Activated CD4-positive, alpha-beta T cell treated with anti-CD3 and anti-CD28 coated beads for 48 hours (primary cell): ENCODE measurements at places on chromosomes 16 and 17.

- DNase-seq: peak; percentile 85
These were observed at the start of gene MYO1D for GRCh38 chr17:32876417-32877163. TSS of gene MYO1D (minus strand) at chr17:32877124. CDS start at chr17:32876872, 252 bp downstream.

DNA sequence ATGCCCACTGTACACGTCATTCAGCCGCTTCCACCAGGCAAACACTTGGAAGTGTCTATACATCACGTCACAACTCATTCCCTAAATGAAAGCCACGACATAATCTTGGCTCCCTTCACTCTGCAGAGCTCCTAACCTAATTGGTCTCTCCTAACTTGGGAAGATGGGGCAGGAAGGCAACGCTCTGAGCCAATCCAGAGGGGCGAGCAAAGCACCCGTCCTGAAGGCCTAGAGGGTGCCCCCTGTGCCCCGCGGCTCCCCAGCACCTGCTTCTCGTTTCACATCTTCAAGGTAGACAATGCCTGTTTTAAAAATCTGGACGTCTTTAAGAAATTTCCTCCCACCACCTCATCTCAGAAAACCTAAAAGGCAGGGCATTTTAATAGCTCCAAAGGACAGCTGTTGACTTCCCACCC, 1.0 kb downstream of the CSNK2A2 start:
- peak; percentile 10 for DNase-seq

- no peak for DNase-seq
These were observed 32.2 kb downstream of the SNN start for GRCh38 chr16:11700264-11701029.

GRCh38 chr16:68519225-68519745, 19.8 kb upstream of the ZFP90 start:
- DNase-seq: no peak

- DNase-seq: no peak
These were observed 473.9 kb downstream of the TOX3 start for GRCh38 chr16:52073024-52073423.

GRCh38 chr16:57594531-57595031, 33.8 kb upstream of the ADGRG1 start:
- DNase-seq: no peak

DNA sequence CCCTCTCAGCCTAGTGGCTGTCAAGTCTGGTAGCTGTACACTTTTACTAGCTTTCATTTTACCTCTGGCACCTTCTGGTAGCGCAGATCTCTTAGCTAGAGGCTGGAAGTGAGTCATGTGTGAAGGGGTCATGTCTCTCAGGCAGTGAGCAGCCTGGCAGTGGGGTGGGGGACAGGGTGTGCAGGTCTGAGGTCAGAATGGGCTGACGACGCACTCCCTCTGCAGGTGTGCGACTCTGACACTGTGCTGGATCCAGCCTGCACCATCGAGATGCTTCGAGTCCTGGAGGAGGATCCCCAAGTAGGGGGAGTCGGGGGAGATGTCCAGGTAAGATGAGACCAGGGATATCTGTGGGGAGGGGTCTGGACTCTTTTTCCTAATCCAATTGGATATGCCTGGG, 7.8 kb downstream of the HAS3 start:
- no peak for DNase-seq

DNA sequence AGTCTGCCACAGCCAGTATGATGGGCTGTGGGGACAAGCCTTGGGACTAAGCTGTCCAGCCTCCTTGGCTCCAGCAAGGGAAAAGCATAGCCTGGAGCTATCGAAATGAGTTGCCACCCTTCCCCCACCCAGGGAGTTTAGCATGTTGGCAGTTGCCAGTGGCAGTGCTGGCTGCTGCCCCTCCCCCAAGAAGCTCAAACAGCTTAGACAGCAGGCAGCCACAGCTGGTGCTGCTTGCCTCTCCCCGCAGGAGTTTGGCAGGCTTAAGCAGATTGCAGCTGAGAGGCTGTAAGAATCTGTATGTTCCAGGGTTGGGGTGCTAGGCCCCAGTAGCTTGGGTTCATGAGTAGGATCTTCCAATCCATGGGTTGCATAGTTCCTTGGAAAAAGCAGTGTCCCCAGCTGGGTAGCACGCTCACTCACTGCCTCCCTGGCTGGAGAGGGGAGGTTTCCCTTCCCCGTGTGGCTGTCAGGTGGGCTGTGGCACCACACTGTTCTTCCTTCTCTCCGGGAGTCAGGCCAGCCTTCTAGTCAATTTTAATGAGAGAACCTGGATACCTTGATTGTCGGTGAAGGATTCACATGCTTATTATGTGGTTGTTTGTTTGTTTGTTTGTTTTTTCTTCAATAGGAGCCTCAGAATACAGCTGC, 506.1 kb downstream of the CDH11 start:
- no peak for DNase-seq

DNA sequence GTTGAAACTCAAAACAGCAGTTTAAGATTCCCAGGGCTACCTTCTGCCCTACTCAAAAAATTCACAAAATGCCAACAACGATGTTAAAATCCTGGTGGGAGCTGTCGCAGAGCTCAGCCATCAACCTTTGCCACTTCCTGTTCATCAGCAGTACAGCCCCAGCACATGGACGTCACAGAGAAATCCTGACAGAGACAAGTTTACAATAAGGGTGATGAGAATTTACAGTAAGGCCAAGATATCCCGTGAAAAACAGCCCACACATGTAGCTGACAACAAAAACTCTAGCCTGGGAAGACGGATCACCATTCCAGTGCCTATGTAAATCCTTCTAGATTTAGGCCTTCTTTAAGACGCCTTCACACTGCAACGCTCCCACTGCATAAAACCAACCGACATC, 18.8 kb downstream of the USP22 start:
- no peak for DNase-seq

- DNase-seq: no peak
These were observed 5.0 kb upstream of the KCTD11 start for GRCh38 chr17:7346761-7347614.

GRCh38 chr17:30426292-30426691, 47.6 kb downstream of the CPD start:
- DNase-seq: no peak

GRCh38 chr16:82470016-82470415, 156.8 kb upstream of the CDH13 start:
- DNase-seq: no peak

- no peak for DNase-seq
These were observed 363.3 kb downstream of the SEC14L1 start for GRCh38 chr17:77503916-77504651.

GRCh38 chr16:72711823-72712222, 336.1 kb downstream of the ZFHX3 start:
- no peak for DNase-seq

GRCh38 chr17:81466564-81467472, 45.8 kb downstream of the ACTG1 start:
- DNase-seq: no peak

- DNase-seq: peak; percentile 67
These were observed 23.6 kb upstream of the ABR start for GRCh38 chr17:1203111-1203966.

- DNase-seq: no peak
These were observed 59.9 kb downstream of the SREBF1 start for GRCh38 chr17:17776889-17777288.

DNA sequence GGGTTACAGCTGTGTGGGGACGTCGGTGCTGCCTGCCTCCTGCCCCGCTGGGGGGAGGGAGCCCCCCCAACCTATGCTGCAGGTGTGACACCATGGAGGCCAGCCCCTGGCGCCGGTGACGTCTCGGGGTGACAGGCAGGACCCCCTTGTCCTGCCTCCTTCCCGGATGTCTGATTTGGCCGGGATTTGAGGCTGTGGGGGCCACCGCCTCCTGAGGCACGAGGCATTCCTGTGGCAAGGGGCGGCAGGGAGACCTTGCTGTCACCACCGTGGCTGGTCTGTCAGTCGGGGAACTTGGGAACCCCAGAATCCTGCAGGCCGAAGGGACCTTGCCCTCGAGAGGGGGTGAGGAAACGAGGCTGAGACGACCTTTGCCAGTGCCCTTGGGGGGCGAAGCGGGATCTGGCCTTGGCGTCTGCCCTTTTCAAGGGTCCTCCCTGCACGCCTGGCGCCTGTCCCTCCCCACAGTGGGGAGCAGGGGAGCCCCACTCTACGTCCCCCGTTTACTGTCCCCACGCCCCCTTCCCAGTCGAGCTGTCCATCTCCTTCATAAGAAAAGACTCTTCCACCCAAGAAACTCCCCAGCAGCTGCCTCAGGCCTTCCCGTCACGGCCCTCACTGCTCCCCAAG, 74.4 kb downstream of the METRNL start:
- DNase-seq: no peak

DNA sequence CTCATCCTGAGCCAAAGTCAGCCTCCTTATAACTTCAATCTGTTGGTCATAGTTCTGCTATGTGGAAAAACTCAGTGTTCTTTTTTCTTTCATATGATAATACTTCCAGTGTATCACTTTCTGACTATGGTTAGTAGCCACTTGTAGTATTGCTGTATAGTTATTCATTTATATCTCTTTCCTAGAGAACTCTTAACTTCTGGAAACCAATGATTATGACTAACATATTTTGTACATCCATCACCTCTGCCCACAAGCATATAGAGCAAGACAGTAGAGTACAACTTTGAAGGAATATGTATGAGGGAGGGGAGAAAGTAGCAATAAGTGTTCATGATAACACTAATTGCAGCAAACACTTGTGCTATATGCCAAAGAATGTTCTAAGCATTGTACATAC, 38.6 kb downstream of the COX10 start:
- DNase-seq: no peak

GRCh38 chr16:4790261-4790660, 2.1 kb upstream of the SEPTIN12 start:
- DNase-seq: no peak

- DNase-seq: no peak
These were observed 36.5 kb upstream of the DHRS7B start for GRCh38 chr17:21089933-21090901.

- DNase-seq: no peak
These were observed 16.4 kb upstream of the RHBDF2 start for GRCh38 chr17:76517638-76518038.

DNA sequence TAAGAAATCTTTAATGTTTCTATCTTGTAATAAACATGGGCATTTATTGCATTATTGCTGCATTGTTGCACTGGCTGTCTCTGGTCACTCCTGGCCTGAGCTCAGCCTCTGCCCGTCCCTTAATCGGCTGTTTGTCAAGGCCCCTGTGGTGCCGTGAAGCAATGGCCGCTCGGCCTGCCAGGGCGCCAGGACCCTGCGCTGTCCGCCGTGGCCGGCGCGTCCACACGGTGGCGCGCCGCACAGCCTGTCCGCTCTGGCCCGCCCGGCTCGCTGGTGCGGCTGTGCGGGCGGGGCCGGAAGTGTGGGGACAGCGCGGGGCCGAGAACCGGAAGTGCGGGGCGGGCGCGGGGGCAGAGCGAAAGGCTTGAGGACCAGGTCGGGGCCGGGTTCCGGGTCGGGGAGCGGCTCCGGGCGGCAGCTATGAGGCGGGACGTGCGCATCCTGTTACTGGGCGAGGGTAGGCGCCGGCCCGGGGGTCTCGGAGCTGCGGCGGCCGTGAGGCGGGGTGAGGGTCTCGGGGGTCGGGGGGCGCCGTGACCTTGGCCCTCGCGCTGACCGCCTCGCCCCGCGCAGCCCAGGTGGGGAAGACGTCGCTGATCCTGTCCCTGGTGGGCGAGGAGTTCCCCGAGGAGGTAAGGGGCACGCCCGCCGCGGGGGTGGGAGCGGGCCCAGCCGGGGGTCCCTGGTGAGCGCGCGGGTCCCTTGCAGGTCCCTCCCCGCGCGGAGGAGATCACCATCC, at the start of gene RHOT2:
TSS of gene RHOT2 (plus strand) at position 353 of the 739 bp plus-strand sequence. CDS start at position 421, 68 bp downstream.
- peak; percentile 95 for DNase-seq

DNA sequence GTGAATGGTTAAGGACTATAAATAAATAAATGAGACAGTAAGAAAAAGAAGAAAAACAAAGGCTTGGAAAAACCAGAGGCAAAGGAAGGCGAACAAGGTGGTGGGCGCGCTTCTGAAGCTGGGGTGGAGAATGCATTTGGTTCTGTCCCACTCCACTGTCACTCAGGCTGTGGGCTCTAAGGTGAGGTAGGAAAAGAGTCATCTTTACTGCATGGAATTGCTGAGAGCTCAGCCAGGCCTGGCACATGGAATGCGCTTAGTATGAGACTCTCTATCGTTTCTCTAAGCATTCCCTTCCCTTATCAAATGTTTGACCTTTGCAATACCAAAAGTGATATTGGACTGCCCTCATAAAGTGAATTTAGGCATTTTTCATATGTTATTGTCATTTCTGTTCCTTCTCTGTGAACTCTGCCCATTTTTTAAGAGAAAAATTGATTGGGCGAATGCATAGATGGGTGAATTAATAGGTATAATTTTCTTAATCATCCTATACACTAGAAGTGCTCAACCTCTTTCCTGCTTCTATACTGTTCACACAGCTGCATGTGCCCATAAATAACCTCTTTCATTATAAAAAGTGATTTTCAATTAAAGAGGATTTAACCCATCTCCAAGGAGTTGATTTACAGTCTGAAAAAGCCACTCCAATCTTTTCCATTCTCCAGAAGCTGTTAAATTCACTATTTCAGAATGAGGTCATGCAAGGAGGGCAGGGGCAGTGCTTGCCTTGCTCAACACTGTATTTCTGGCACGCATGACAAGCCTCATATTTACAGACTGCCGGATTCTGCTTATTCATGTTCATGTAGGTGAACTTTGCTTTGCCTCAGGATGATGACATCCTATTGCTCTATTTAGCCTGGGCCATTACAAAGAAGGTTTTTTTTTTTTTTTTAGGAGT, 87.7 kb downstream of the MYH10 start:
- no peak for DNase-seq

DNA sequence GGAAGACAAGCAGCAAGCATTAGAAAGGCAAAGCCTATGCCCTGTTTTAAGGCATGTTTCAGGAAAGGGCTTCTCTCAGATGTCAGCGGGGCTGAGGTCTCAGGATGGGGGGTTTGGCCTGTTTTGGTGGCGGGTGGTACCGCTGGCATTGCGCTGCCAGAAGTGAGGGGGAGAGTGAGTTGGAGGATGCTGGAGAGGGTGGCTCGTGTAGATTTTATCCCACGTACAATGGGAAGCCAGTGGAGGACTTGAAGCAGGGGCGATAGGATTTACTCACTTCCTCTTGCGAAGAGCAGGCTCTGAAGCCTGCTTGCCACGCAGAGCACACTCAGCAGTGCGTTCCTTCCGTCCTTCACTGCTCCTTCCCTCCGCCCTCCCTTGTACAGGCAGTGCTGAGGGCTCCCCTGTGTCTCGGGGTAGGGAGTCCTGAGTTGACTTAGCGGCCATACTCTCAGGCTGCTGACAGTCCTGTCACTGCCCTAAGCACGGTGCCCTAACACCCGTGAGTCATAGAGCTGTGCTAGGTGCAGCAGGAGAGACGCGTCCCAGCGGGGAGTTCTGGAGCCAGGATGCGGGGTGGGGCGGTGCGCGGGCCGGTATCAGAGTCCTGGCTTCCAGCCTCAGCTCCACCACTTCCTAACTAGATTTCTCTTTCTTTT, 113.1 kb downstream of the SNX29 start:
- peak; percentile 65 for DNase-seq

GRCh38 chr17:34437188-34437587, 74.2 kb upstream of the CCL1 start:
- DNase-seq: no peak
